ENCODE measurements at places on chromosomes 4 and X.
A peak's percentile ranks its signal among the peaks of the same experiment; 100 is the strongest.

DNA sequence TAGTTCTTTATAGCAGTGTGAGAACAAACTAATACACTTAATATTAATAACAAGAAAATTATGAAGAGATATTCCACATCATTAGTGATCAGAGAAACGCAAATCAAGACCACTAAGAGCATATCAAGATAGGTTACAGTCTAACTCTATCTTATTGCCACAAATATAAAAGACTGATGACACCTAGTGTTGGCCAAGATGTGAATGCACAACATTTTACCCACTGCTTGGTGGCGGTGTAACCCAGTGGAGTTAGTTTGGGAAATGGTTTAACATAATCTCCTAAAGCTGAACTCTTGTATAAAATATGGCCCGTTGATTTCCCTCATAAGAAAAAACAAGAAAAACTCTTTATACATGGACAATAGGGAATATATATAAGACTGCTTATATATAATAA, 92.4 kb downstream of the SLITRK2 start:
- DNase-seq, result no peak

- no peak for DNase-seq
Measured at GRCh38 chr4:55546506-55546755, 278 bp downstream of the CLOCK start.

GRCh38 chr4:148842843-148843242, 400.6 kb upstream of the NR3C2 start:
- no peak for DNase-seq

- no peak for DNase-seq
Measured at GRCh38 chr4:61596606-61597340, 396.6 kb downstream of the ADGRL3 start.

DNA sequence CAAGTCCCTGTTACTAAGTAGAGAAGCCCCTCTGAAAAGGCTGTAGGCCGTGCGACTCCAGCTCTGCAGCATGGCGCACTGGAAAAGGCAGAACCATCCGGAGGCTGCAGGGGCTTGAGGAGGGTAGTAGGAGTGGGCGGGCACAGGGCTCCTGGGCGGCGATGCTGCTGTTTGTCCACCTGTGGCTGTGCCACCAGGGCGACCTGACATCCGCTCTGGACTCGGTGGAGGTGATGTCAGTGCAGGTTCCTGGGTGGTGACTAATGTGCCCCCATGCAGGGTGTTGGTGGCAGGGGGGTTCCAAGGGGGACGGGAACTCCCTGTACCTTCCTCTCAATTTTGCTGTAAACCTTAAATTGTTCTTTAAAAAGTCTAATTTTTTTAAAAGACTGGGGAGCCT, 58.3 kb downstream of the PCGF3 start:
- DNase-seq, result no peak

- no peak for DNase-seq
Measured at GRCh38 chrX:110302975-110303374, 14.9 kb downstream of the AMMECR1 start.

DNA sequence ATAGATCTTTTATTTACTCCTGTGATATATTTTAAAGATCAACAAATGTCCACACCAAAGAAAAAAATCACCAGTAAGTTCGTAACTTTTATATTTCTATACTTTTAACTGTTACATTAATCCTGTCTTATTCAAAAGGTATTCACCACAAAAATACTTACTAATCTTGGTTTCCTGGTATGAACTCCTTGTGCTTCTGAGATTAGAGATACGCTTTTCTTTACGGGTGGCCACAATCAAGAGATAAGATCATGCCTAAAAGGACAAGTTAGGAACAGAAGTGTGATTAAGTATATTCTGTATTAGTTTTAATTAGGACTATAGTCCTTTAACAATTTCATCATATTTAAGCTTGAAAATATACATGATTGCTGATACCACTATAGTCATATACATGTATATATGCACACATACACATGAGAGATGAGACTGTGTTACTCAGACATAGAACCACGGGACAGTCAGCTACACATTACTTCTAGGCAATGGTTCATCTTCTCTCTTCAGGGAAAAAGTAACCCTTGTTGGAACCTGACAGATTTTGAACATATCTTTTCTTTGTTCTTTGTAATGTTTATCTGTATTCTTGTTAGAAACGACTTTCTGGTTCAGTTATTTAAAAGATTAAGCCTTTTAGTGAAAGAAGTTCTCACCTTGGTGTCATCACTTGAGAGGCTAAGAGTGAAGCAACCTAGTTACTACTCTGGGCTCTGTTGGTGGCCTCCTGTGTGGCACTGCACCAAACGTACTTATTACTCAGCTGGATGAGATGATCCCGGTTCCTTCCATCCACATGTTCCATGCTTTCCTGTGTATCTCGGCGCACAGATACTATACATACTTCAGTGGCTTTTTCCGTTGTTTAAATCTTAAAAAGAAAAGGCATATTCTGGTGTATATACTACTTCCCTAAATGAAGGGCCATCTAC, 146.1 kb downstream of the CBR4 start:
- peak; percentile 41 for DNase-seq

GRCh38 chr4:7320206-7320797, 114.4 kb downstream of the PSAPL1 start:
- no peak for DNase-seq

GRCh38 chr4:118911238-118911703, 22.6 kb downstream of the SYNPO2 start:
- no peak for DNase-seq

DNA sequence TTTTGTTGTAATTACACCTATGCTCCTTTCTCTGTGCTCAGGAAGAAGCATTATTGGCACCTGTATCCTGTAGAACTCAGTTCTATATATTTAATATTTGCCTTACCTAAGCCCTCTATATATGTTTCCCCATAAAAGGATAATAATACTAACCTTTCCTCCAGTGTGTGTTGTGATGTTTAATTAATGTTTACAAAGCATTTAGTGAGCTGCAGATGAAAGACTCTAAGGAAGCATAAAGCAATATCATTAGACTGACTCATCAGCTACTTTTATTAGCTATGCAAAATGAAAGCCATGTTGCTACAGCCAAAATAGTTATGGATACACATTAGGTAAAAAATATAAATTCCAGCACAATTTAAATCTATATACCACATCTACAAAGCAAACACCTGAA, 93.6 kb upstream of the PTPN13 start:
- DNase-seq, result no peak

DNA sequence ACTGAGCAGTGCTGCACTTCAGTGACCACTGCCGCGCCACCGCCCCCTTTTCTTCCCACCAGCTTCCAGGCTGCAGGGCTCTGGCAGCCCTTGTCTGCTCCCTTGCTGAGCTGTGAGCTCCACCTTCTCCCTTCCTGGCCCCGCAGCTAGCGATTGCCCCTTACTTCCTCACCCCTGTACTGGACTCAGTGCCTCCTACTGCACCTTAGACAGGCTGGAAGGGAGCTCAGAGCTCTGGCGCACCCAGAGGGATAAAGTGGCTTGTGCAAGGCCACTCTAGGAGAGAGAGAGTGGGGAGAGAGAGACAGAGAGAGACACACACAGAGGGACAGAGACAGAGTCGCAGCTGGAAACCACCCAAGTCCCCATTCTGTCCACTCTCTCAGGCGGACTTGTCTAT, 6.0 kb downstream of the RASL11B start:
- DNase-seq, result no peak

DNA sequence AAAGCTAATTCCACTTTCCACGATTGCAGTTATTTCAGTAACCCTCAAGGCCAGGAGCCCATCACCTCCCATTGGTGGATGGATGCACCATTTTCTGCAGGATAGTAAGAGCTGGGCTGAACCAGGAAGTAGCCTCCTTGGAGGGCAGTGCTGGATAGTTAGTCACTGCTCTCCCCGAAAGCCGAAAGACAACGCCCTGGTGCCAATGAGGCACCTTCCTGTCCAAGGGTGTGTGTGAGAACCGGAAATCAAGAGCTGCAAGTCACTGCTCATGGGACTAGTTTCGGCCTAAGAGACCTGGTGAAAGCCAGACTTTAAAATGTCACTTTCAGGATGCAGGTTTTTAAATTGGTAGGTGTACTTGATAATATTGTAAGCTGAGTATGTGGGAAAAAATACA, 203.8 kb upstream of the HS3ST1 start:
- no peak for DNase-seq

GRCh38 chrX:9465380-9466123, 694 bp downstream of the TBL1X start:
- no peak for DNase-seq

- DNase-seq, result peak; percentile 53
Measured at GRCh38 chrX:129957241-129958082, 25.0 kb upstream of the BCORL1 start.

DNA sequence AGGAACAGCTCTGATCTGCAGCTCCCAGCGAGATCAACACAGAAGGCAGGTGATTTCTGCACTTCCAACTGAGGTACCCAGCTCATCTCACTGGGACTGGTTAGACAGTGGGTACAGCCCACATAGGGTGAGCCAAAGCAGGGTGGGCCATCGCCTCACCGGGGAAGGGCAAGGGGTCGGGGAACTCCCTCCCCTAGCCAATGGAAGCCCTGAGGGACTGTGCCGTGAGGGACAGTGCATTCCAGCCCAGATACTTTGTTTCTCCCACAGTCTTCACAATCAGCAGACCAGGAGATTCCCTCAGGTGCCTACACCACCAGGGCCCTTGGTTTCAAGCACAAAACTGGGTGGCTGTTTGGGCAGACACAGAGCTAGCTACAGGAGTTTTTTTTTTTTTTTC, 555.9 kb downstream of the BCOR start:
- no peak for DNase-seq

Data from activated CD4-positive, alpha-beta T cell treated with anti-CD3 and anti-CD28 coated beads, Interleukin-2, Interleukin-4, amounts not matched to agents 100 ng/mL and 50 ng/mL, durations not matched to agents 16 hours and 8 hours (primary cell).